GM10248 (cell line): ENCODE measurements at places on chromosomes 3 and 15.

GRCh38 chr3:55607844-55608243 lies 120.7 kb upstream of the WNT5A start:
- peak; percentile 69 for DNase-seq

DNA sequence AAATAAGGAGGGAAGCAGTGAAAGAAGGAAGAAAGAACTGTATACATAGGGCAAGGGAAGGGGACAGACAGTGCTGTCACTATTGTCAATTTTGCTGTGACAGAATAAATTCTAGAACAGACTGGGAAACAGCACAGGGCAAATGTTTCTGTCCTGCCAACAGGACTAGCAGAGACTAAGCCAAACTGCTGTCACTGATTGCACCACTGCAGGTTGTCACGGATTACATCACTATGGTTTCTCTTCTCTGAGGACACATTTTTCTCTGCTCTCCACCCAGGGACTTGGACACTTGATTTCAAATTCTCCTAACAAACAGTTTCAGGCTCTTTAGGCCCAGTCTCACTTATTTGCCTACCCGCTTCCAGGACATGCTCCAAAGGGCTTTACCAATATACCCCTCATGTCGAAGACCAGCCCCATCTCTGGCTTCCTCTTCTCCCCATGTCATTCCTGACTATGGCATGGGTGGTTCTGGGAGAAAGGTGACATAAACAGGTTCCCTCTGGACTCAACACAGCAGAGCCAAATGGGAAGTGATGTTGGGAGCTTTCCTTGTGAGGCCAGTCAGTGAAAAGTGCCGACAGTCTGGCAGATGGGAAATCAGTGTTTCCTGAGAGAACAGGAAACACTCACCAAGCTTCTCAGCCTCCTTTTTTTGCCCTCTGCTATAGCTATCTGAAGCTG lies 70.2 kb upstream of the ST3GAL6 start:
- DNase-seq = no peak

DNA sequence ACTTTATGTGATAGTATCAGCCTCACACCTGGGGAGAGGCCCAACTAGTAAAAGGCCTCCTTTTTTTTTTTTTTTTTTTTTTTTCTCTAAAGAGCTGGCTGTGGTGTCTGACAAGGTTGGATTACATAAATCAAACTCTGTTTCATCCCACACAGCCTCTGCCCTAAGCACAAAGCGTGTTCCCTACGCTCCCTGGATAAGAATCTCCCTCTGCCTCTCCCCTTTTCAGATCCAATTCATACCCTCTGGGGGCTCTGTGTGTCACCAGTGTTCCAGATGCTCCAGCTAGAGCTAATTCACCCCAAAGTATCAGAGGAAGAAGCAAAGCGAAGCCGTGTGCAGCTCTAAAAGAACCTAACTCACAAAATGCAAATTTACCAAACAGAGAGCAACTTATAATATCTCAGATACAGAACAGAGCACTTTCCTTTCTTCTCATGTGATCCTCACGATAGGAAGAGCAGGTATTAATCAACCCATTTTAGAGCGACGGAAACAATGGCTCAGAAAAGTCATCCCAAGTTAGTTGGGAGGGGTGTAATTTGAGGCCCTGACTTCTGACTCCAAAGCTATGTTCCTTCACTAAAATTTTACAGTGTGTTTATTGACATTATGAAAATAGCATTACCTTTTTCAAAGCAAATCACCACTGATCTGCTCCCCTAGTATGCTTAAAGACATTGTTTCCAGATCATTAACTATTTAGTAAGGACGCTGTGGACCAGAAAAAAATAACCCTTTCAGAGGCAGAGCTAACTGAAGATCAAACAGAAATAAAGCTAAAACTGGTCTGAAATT lies 12.4 kb downstream of the BMF start:
- no peak for DNase-seq

GRCh38 chr3:59480486-59480995 lies 430.7 kb upstream of the CFAP20DC start:
- no peak for DNase-seq

DNA sequence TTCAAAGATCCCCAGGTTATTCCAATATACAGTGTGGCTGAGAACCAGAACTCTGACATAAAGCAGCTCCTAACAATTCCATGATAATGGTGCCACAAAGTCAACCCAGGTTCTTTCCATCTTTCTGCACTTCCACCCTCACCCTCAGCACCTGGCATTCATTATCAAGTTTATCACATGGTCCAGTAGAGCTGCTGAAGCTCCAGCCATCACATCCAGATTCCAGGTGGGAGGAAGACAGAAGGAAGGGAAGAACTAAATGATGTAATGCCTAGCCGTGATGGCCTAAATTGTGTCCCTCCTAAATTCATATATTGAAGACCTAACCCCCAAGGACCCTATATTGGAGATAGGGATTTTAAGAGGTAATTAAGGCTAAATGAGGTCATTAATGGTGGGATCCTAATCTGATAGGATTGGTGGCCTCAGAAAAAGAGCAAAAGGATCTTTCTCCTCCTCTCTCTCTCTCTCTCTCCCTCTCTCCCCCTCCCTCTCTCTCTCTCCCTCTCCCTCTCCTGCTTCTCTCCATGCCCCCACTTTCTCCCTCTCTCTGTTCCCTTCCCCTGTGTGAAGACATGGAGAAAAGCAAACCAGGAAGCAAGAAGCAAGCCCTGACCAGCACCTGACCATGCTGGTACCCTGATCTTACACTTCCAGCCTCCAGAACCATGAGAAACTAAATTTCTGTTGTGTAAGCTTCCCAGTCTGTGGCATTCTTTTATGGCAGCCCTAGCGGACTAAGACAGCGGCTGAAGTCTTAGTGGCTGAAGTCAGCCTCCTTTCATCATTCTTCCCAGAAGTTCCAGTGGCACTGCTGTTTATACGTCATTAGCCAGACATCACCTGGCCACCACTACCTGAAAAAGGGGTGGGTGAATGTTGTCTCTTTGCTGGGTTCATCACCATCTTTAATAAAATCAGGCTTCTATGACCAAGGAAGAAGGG lies 369.7 kb upstream of the PROK2 start:
- DNase-seq = no peak

GRCh38 chr3:58043933-58044332 lies 35.7 kb downstream of the FLNB start:
- no peak for DNase-seq

DNA sequence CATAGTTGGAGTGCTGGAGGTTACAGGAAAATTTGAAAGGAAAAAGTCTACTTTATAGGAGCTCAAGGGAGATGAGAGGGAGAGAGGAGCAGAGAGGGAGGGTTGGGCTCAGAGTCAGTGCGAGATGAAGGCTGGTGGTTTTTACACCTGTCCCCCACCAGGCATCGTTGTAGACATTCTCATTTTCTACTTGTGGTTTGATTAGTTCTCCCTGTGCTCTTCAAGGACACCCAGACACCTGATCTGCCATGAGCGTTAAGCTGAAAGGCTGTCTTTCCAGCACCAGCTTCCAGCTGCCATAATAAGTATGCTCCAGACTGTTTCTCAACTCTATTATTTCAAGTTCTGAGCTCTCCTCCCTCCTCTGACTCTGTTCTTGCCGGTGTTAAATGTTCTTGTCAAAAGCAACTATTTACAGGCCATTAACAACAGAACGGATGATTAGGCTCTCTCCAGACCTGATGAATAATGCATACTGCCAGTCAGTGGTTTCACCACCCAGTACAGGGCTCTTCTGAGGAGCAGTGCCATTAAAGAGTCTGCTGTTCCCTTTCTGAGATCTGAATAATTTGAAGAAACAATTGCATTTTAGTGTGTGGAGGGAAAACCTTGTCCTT lies 514.6 kb upstream of the MCTP2 start:
- no peak for DNase-seq

DNA sequence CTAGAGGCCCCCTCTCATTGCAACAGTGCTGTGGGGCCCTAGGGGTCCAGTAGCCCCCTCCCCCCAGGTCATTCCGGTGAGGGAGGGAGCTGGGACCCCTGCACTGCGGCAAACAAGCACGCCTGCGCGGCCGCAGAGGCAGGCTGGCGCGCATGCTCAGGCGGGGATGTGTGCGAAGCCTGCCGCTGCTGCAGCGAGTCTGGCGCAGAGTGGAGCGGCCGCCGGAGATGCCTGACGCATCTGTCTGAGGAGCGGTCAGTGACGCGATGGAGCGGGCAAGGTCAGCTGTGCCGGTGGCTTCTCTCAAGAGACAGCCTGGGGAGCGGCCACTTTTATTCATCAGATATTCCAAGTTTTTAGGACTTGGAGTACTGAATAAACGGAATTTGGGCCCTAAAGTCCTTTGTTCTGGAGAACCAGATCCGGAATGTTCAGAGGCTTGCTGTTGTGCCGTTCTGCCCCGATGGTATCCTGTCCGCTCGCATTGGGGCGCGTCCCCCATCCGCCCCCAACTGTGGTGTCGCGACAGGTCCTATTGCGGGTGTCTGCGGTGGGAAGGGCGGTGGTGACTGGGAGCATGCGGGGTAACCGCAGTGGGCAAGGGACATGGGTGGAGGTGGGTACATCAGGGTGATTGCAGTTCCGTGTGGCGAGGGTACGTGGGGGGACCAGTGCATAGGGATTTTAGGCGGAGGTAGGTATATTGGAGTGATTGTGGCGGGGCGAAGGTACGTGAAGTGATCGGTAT lies at the start of the genes SNRPN and SNURF:
Gene SNRPN (plus strand): TSS at position 205 of the 748 bp plus-strand sequence. CDS start 19,467 bp downstream, outside the sequence.
Gene SNURF (plus strand): TSS at position 205 of the 748 bp plus-strand sequence. CDS start 62 bp downstream, at position 267.
- peak; percentile 68 for DNase-seq

DNA sequence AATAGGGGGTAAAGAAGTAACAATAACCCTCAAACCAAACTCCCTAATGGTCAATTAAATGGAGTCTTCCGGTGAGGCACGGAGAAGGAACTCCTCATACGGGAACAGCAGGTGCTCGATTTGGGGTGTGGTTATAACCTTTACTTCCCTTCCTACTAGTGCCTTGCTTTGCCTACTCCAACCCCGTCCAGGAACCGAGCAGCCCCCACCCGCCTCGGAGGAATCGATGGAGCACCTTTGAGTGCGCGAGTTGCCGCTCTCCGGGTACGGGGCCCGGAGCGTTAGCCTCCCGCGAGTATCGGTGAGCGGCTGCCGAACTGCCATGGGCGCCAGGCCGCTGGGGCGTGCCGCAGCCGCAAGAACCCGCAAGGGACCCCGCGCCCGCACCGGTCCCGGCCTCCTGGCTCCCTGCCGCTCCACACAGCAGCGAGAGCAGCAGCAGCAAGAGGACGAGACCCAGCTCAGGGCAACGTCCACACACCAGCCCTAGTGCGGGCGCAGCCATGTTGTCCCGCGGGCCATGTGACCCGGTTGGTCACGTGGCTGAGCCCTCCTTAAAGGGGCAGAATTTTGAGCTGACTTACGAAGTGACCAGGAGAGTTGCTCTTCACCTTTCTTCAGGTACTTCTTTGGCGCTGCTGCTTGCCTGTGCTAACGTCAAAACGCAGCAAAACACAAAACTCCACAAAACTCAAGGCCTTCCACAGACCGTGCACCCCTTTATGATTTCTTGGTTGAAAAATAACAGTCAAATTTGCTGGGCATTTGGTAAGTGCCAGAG lies at the start of gene SUMF1:
Gene SUMF1 (minus strand): TSS at position 529 of the 781 bp plus-strand sequence. CDS start 24 bp downstream, at position 505.
- peak; percentile 93 for DNase-seq

DNA sequence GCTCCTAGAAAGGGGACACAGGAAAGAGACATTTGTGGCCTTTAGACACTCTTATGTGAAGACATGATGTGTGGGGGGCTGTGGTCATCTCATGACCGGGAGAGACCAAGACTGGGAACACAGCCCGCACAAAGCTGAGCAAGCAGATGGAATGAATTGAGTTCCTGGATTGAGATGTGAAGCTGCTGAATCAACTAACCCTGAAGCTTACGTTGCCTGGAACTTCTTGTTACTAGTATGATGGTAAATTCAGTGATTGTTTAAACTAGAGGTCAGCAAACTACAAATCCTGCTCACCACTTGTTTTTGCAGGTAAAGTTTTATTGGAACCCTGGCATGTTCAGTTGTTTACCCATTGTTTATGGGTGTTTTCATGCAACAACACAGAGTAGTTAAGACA lies 83.4 kb upstream of the BHLHE40 start:
- DNase-seq = no peak

GRCh38 chr3:48856469-48856868 lies 8.8 kb upstream of the PRKAR2A start:
- no peak for DNase-seq

GRCh38 chr15:54518156-54518882 lies 540.1 kb downstream of the UNC13C start:
- DNase-seq = no peak

GRCh38 chr15:67207555-67208207 lies 46.8 kb downstream of the AAGAB start:
- DNase-seq = no peak

DNA sequence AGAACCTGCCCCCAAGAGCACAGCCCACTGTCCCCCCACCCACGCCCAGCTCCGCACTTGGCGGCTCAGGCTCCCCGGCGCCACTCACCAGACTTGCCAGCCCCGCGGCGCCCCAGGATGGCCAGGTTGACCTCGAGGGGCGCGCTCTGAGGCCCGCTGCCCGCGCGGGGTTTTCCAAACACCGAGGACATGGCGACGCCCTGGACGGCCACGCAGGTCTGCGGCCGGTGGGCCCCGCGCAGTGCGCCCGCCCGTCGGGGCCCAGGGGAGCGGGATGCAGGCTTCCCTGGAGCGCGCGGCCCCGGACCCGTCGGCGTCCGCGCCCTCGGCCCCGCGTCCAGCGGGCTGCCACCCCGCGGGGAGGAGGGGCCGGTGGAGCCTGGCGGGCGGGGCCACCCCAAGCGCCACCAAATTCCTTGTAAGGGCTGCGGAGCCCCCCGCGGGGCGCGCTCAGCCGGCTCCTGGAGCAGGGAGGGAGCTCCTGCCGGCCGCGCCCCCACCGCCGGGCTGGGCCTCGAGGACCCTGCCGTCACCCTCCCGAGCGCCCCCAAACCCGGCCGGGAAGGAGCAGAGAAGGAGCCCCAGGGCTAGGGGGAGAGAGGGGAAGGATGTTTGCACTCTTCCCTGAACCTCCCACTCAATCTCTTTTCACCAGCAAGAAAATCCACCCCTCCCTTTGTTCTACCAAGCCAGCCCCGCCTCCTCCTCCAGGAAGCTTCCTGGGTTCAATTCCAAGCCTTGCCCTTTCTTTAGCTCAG lies at the start of gene RASL12:
Gene RASL12 (minus strand): TSS at position 347 of the 758 bp plus-strand sequence. CDS start 156 bp downstream, at position 191.
- no peak for DNase-seq

GRCh38 chr3:57074135-57074534 lies 13.7 kb downstream of the SPATA12 start:
- no peak for DNase-seq

DNA sequence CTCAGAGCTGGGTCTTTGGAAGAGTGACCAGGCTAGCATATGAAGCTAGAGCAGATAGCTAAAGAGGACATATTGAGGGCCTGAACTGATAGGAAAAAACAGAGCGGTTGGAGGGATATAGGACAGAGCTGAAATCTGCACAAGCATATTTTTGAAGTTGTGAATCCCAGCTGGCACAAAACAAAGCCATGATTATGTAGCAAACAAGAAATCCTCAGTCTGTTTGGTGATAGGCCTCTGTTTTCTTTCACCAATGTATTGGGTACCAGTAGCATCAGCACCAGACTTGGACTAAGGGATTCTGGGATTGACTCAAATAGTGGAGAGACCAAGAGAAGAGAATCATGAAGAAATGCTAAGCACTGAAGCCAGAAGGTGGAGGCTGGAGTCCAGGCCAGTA lies 151.0 kb downstream of the FAM43A start:
- no peak for DNase-seq

DNA sequence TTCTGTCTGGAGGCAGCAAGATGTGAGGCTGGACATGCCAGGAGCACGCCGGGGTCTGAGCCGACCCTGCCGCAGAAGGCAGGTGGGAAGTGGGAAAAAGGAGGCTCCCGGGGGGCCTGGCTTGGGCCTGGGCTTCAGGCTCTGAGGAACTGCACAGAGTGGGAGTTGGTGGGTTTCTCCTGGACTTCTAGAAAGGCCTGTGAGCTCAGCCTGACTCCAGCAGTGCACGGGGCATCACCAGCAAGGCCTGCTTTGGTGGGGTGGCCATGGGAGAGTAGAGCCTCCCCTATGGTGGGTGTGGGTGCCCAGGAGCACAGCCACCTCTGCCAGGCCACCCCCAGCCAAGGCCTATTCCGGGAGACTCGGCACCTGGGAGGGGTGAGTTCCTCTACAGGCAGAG lies 18.1 kb upstream of the SLC41A3 start:
- no peak for DNase-seq

GRCh38 chr3:17116007-17116600 lies 231.3 kb downstream of the PLCL2 start:
- no peak for DNase-seq
